ENCODE measurements at places on chromosomes 6 and 20.

DNA sequence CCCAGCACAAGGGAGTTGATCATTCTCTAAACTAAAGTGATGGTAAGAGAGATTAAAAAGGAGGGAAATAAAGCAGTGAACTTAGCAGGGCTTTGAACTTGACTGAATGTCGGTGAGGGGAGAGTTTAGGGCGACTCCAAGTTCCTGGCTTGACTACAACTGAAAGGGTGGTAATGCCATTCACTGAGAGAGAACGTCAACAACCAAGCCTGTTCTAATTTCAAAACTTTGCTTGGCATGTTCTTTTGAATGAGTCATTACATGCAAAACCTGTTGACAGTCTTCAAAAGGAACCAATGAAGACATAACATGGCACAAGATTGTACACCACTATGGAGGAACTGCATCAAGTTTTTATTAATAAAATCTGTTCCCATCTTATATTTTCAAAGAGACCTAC, 10.3 kb upstream of the MYB start:
- no peak for DNase-seq

DNA sequence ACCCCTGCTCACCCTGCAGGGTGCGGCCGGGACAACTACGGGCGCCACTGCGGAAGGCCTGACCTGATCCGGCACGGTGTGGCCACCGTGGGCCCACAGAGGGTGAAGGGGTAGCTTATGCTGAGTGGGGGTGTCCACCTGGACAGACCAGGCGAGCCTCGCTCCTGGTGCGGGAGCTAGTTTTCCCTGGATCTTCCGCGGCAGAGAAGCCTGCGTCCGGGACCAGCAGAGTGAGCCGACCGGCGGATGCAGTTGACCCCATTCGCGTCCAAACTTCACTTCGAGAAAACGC, 38.2 kb downstream of the NCR2 start:
- no peak for DNase-seq

GRCh38 chr6:39347206-39347605, 24.7 kb upstream of the KCNK16 start:
- DNase-seq: no peak

- DNase-seq: no peak
Observed at GRCh38 chr6:26021001-26021349, 58.4 kb downstream of the TRIM38 start.

- DNase-seq: no peak
Observed at GRCh38 chr6:168603234-168603633, 162.2 kb downstream of the SMOC2 start.

GRCh38 chr6:87879132-87879861, 168.3 kb upstream of the SPACA1 start:
- no peak for DNase-seq

DNA sequence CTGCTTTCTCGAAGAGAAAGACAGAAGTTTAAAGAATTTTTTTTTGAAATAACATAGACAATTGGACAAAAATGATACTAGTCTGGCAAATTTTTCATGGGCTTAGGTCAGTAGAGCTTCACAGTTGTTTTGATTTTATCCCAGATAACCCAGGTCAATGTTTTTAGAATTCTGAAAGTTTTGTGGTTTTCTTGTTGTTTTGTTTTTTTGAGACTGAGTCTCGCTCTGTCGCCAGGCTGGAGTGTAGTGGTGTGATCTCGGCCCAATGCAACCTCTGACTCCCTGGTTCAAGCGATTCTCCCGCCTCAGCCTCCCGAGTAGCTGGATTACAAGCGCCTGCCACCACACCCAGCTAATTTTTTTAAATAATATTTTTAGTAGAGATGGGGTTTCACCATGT, 22.8 kb downstream of the KIF13A start:
- DNase-seq: no peak

DNA sequence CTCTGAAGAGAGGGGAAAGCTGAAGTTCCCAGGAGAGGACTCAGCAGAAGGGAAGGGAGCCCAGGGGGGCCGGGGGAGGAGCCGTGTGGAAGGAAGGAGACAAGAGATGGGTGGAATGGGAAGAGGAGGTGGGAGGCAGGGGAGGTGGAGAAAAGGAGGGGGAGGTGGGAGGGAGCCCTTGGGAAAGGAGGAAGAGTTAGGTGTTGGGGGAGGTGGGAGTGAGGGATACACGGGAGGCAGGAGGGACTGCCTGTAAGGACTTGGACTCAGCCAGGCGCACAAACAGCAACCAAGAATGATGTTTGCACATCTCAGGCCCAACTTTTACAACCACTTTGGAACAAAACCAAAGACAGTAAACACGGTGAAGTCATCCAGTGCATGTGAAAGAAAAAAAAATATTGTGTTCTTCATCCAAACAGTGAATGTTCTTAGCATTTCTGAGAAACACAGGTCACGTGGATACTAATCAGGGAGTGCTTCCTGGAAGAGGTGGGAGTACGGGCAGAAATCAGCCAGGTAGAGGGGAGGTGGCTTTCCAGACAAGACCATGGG, 17.4 kb upstream of the LSM14B start:
- DNase-seq: no peak

- DNase-seq: no peak
Observed at GRCh38 chr6:166336847-166337246, 5.5 kb downstream of the SFT2D1 start.

- DNase-seq: peak; percentile 24
Observed at GRCh38 chr6:35294308-35294945, 3.2 kb upstream of the DEF6 start.

- no peak for DNase-seq
Observed at GRCh38 chr6:63188828-63189227, 22.4 kb upstream of the FKBP1C start.

DNA sequence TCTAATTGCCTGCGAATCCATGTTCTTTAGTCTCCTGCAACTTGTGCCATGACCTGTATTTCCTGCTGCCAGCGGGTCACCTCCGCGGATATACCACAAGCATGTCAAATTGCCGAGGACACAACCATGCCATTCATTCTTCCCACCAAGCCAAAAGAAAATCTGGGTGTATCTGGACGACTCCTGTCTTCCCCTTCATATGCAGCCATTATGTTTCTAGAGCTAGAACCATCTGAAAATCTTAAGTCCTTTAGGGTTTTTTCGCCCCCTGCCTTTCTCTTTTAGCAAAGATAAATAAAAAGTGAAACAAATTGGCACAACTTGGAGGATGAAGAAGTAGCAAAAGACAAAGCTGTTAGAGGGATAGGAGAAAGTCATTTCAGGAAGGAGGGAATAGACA, 242.6 kb downstream of the ARID1B start:
- DNase-seq: no peak

GRCh38 chr6:42448927-42449659, 2.6 kb downstream of the TRERF1 start:
- DNase-seq: no peak

DNA sequence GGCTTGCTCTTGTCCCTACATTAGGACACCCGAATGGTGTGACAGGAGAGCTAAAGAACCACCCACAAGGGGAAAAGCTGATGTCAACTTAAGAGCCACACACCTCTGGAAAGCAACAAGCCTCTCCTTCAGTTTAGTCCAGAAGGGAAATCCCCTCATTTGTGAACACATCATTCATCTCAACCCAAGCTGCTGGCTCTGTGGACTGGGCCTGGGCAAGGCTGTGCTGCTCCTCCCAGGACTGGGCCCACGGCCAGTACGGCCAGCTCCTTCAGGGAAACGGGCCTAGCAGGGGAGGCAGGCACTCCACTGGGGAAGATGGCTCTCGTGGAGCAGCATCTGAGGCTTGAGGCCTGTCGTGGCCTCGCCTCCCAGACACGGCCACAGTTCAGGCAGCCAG, 12.8 kb upstream of the SLC4A11 start:
- DNase-seq: peak; percentile 44

DNA sequence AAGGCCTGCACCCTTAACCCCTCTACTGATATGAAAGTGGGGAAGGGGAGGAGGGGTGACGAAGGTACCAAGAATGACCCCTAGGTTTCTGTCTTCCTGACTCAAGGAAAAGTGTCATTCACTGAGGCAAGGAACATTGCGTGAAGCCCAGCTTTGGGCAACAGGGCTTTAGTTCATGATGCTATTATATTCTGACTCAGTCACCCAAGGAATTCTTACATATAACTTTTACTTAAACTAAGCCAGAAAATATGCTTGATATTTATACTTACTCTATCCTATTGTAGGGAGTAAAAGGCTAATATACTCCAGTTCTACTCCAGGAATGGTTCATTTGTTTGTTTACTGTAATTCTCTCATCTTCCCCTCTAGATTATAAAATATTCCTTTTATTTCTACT, 60.5 kb downstream of the DOP1A start:
- no peak for DNase-seq

DNA sequence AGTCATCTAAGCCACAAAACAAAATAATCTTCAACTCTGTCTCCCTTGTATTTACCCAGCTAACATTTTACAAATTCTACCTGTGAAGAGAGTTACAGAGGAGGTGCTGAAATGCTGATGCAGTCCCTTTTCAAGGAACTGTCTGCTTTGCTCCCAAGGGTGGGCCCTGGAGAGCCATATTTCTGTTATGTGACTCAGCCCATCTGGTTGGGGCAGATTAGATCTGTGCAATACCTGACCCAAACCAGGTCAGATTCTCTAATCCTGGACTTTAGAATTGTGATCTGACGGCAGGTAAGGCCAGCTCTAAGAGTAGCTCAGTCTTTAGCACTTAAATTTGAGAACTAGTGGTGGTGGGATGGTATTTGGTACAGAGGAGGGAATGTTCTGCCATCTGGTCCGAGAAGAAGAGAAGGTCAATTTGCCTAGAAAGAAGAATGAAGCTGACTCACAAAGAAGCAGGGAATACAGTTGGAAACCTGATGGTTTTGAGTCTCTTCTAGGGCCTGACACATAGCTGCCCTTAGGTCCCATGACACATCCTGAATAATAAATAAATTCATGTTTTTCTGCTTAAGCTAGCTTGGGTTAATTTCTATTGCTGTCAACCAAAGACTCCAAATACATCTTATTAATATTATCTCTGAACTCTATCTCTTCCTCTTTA, 8.1 kb downstream of the ZNF311 start:
- no peak for DNase-seq

All from H54 (cell line).